ENCODE measurements at places on chromosomes 7 and 10.

DNA sequence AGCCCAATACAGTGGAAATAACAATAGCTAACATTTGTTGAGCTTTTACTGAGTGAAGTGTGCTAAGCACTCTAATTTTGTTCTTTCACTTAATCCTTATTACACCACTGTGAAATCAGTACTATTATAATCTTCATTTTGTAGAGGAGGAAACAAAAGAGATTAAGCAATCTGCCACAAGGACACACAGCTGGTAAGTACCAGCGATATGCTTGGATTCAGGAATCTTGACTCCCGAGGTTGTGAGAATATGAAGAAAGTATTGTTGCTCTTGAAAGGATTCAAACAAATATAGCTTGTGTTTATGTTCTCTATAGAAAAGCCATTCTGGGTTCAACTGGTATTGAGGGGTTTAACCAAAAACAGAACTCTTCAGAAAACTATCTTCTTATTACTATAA lies 93.7 kb upstream of the HECTD2 start:
- DNase-seq: no peak

GRCh38 chr7:119943942-119944600 lies 328.9 kb upstream of the KCND2 start:
- no peak for DNase-seq

DNA sequence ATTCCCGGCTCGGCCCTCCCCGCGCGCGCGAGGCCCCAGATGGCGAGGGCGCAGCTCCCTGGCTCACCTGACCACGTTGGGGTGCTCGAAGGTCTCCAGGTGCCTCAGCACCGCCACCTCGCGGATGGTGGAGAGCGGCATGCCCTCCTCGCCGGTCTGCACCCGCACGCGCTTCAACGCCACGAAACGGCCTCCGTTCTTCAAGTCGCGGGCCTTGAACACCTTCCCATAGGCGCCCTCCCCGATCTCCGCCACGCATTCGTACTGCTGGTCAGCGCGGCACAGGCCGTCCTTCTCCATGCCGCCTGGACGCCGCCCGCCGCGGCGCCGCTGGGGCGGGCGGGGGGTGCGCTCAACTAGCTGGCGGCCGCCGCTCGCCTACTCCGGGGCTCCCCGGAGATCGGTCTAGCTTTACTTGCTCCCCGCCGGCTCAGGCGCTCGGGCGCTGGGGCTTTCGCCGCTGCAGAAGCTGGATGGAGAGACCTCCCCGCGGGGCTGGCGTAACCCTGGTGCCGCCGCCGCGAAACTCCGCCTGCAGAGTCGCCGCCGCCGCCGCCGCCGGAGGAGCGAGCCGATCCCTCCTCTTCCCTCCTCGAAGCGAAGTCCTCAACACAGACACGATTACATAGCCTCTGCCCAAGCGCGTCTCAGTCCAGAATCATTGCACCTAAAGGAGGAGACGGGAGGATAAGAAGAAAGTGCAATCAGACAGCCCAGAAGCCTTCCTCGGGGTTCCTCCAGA lies 3.2 kb downstream of the CDK6 start:
- peak; percentile 85 for DNase-seq

GRCh38 chr7:132221356-132221755 lies 354.9 kb downstream of the PLXNA4 start:
- DNase-seq: no peak

GRCh38 chr10:73093922-73094850 lies 2.5 kb downstream of the P4HA1 start:
- no peak for DNase-seq

- peak; percentile 12 for DNase-seq
These were observed 94.4 kb upstream of the STEAP4 start for GRCh38 chr7:88401009-88401623.

DNA sequence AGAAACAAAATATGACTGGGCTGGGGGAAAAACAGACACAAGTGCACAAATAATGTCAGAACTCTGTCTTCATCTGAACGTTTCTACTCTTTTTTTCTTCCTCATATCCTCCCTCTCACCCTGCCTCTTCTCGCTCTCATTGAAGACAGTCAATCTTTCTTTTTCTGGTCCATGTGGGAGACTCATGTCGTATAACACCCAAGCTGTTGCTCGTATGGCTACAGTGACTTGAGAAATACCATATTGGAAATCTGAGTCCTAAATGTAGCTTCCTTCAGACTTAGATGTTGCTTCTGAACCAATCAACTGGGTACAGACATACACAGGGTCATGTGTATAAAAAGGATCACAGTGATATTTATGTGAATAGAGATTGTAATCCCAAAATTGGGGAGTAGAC lies 579.8 kb upstream of the CELF2 start:
- no peak for DNase-seq

GRCh38 chr10:56662765-56663447 lies 301.8 kb upstream of the ZWINT start:
- DNase-seq: no peak

- DNase-seq: no peak
These were observed 2.2 kb downstream of the KLHL7 start for GRCh38 chr7:23107781-23108180.

- no peak for DNase-seq
These were observed 158.4 kb upstream of the NAMPT start for GRCh38 chr7:106443156-106443555.

GRCh38 chr10:63553031-63553430 lies 31.8 kb downstream of the REEP3 start:
- no peak for DNase-seq

GRCh38 chr7:55438757-55439525 lies 73.8 kb downstream of the LANCL2 start:
- no peak for DNase-seq

DNA sequence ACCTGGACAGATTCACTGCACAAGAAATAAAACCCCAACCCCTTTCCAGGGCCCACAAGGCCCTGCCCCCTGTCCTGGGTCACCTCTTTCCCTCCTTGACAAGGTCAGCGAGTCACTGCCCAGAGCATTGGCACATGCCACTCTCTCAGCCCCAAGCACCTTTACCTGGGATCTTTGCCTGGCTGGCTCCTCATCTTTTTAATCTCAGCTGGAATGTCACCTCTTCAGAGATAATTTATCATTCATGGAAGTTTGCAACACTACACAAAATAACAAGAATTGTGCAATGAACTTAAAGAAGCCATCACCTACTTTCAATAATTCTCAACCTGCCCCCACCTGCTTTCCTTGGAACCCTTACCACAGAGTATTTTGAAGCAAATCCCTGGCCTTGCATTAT lies 19.2 kb downstream of the ANTXRL start:
- no peak for DNase-seq

- DNase-seq: no peak
These were observed 253.2 kb upstream of the SEMA3A start for GRCh38 chr7:84447636-84448293.

DNA sequence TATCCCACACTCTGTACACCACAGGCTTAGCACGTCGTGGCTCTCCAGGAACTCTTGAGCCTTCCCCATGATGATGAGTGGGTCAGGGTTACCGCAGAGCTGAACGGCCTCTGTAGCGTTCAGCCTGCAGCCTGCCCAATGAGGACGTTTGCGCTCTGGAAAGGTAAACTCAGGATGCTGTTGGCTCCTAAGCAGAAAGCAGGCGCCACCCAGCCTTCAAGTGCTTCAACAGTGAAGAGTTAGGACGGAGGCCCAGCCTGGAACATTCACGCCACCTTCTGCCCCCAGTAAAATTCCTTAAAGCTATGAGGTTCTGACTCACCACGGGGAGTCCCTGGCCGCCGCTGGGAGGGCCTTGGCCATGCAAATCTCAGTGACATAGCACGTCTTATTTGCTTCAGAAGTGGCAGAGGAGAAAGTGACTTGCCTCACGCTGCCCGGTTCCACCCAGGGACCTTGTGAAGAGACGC lies 161.5 kb upstream of the SH2B2 start:
- DNase-seq: peak; percentile 66

DNA sequence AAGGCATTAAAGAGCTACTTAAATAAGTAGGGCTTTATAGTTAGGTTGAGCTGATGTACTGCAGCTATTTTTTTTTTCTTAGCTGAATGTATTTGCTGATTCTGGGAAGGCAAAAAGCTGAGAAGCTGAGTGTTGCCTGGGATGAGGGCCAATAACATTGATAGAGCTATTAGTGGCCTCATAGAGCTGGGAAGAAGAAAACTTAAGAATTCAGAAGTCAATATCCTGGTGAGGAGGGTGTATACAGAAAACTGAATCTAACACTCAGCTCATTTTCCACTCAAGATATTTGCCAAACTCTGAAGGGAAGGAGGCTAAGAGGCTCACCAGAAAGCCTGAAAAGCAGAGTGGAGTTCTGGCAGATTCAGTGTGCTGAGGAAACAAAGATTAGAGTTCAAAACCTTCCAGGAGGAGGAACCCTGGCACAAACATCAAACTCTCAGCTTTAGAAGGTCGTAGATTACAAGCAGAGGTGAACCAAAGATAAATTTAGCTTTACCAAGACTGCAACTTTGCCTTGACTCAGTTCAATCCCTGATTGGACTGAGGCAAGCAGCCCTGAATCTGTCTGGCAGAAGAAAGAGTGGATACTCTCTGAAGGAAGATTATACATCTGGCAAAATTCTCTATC lies 11.3 kb downstream of the PPP1R3C start:
- DNase-seq: no peak

- no peak for DNase-seq
These were observed 171.4 kb downstream of the SFMBT2 start for GRCh38 chr10:7239312-7239985.

DNA sequence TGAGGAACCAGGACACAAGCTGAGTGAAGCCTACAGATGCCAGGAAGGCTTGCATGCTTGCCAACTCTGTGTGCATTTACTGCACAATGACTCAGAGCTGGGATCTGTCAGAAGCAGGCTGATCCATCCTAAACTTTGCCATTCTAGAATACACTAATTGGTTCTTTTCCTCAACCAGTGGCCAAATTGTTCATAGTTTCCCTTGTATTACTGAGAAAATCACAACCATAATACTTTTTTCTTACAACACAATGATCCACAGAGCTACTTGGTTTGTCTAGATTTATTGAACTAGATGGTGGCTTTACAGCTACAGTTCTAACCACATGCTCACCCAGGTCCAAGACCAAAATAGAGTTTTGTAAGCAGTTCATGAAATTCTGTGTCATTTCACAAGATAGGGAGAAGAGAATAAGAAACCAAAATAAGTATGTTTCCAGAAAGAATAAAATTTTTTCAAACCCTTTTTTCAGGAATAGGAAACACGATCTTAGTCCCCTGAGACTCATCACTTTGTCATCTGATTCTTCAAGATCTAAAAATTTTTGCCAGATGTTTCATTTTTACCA lies 21.0 kb upstream of the LRRC17 start:
- DNase-seq: no peak

DNA sequence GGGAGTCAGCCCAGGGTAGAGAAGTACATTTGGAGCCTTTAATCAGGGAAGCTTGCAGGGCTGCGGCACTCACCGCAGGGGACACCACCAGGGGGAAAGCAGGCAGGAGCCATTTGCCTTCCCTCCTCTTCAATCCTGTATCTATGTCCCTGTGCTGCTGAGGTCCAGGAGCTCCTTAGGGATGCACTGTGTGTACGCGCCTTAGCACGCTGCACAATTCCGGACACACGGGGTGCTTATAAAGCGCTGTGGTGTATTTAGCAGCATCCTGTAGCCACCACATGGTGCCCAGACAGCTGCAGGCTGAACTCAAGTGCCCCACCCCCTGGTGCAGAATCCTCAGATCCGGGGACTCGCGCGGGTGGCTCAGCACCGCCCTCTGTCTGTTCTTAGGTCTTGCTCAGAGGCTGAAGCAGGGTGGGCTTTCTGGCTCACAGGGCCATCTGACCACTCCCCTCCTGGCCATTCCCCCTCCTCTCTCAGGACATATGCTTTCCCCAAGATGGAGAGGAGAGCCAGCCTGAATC lies 421.4 kb downstream of the SDK1 start:
- no peak for DNase-seq

DNA sequence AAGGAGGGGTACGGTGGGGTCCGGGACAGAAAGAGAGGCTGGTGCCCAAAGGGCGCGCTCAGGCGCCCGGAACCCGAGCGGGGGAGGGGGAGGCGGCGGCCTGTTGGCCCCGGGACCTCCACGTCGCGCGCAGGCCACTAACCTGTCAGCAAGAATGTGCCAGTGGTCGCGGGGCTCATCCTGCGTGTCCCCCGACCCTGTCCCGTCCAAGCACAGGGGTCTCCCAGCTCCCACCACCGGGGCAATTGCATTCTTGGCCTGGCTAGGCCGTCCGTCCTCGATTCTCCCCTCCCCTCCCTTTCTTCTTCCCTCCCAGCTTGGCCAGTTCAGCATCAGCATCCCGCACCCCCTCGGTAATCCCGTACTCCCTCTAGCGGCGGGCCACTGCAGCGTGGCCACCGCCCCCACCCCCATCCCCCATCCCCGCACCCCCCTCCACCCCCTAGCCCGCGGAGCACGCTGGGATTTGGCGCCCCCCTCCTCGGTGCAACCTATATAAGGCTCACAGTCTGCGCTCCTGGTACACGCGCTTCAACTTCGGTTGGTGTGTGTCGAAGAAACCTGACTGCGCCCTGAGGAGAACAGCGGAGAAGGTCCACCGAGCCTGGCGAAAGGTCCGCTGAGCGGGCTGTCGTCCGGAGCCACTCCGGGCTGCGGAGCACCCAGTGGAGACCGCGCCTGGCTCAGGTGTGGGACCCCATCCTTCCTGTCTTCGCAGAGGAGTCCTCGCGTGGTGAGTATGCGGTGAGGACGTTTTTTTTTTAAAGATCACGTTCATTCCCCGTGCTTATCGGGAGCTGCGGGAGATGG lies at the start of gene SGCE:
SGCE (minus strand) TSS at position 286 of the 810 bp plus-strand sequence; CDS start at position 251, 35 bp downstream.
- DNase-seq: peak; percentile 68

DNA sequence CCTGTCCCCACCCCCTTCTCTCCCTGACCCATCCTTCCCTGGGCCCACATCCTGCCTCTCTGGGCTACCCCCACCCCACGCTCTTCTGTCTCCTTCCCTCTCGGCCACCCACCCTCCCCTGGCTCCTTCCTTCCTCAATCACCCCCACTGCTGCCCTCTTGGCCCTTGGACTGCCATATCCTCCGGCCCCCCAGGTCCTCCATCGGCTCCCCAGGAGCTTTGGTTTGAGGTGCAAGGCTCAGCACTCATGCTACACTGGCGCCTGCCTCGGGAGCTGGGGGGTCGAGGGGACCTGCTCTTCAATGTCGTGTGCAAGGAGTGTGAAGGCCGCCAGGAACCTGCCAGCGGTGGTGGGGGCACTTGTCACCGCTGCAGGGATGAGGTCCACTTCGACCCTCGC lies 10.9 kb downstream of the EPHB6 start:
- no peak for DNase-seq

DNA sequence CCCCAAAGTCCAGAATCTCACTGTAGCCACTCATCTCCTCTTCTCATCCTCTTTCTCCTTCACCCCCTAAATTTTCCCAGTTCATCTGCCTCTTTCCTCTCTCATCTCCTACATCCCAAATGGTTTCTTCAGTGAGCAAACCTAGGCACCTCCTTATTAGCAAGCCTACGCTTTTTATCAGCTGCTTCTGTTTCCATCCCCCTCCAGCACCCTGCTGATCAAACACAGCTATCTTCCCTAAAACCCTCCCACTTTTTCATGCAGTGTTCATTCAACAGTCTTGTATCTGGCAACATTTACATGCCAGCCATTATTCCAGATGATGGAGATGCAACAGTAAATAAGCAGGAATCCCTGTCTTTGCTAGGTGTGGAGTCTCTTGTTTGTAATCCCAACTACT lies 3.3 kb upstream of the ABRAXAS2 start:
- no peak for DNase-seq

- no peak for DNase-seq
These were observed 98.5 kb downstream of the MCU start for GRCh38 chr10:72790216-72790990.

- no peak for DNase-seq
These were observed 57.3 kb upstream of the OSBPL3 start for GRCh38 chr7:25037325-25037724.

- no peak for DNase-seq
These were observed 99.4 kb upstream of the CREB5 start for GRCh38 chr7:28312948-28313347.
